ENCODE measurements at places on chromosomes 3 and 15. TPM values are rescaled to one million over a fixed set of nuclear protein-coding genes. Genes with fewer than 3 reads are reported as not detected.

- DNase-seq: no peak
Observed at GRCh38 chr15:34217587-34218225, 7.1 kb upstream of the EMC4 start.

DNA sequence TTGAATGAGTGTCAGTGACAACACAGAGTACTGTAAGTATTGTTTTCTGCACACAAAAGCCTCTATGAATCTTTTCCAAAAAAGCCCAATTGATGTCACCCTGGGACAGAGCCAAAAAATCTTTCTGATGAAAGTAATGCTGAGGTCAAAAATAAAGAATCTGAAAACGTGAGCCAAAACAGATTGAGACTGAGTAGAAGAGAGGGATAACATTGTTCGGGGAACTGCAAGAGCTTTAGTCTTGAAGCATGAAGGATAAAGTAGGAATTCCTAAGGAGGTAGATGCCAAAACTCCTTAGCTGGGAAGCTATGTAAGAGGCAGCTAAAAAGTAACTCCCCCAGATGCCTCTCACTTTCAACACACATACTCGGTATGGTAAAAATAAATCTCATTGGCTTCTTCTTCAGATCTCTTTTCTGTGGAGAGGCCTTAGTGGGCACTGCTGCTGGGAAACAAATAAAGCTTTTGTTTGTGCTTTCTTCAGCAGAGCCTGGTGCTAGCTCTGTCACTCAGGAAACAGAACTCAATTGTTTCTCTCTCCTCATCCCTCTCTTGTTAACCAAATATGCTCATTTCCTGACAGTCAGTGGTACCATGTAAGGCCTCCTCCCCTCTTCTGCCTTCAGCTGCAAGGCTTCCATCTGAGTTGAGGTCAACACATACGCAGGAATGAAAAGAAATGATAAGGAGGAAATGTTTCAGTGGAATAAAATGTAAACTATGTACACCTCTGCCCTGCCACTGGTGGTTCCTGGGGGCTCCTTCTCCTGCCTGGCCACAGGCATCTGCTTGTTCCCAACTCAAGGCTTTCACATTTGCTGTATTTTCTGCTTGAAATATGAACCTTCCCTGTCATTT lies 58.1 kb downstream of the CD200 start:
- DNase-seq: no peak

GRCh38 chr3:129596194-129597086 lies 10.0 kb downstream of the PLXND1 start:
- peak; percentile 67 for DNase-seq

DNA sequence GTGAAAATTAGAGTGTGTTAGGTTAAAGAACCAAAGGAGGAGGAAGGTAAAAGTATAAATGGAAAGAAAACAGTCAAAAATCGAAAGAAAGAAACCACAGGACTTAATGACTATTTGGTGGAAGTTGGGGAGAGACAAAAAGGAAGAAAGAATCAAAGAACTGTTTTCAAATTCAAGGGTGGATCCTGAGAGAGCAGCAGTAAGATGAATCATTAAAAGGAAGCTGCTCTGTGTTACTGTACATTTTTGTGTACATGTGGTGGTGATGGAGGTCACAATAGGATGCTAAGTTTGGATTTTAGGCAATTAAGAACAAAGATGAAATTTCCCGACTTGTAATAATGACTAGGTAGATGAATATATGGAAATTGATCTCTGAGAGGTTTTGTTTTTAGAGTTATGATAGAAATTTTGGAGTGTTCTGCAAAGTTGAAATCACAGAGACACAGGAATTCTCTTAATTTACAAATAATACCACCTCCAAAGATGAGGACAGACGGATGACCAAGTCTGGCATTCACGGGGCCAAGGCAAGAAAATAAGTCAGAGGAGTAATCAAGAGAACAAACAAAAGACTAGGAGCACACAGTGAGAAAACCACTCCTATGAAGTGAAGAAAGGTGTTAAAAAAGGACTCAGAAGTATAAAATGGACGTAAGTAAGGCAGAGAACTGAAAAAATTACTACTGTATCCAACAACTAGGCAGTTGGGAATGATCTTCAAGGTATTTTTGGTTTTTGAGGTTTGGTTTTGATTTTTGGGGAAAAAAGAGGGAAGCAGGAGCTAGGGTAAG lies 7.1 kb downstream of the DHX36 start:
- no peak for DNase-seq

DNA sequence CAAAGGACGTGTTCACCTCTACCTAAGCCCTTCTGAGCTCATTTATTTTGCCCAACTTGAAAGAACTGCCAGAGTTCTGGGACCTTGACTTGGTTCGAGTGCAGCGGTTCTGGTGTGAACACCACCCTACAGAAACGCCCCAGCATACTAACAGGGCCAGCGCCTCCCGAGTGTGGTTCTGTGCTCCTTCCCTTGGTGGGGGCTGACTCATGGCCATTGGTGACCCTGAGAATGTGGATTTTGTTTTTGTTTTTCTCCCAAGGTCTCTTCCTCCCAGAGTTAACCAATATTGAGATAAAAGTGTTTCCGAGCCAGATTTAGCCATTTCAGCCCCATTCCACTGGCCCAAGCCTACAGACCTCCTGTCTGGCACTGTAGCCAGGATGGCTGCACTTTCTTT lies 27.9 kb downstream of the SEMA7A start:
- no peak for DNase-seq

GRCh38 chr3:192881159-192881786 lies 36.4 kb downstream of the MB21D2 start:
- DNase-seq: no peak

DNA sequence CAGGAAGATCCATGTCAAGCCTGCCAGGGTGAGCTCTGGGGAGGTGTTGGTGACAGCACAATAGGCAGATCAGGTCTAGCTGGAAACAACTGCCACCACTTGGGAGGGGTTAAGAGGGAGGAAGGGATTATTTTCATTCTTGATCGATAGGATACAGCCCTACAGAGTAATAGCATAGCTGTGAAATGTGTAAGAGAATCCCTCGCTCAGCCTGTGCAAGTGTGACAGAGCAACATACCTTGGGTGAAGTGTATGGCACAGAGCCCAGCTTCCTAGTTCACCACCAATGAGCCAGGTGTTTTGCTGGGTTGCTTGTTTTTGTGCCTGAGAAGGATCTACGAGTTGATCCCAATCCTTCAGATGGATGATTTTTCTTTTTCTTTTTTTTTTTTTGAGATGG lies 9.2 kb upstream of the DCUN1D1 start:
- DNase-seq: no peak

GRCh38 chr3:111073218-111073617 lies 1.6 kb downstream of the NECTIN3 start:
- DNase-seq: no peak

Gene ARNT2
- total RNA-seq: 1.6 TPM

Gene KBTBD13
- total RNA-seq: not detected

Gene SLC2A2
- 0.27 TPM for total RNA-seq

Gene DNASE1L3
- total RNA-seq: 6.2 TPM

Gene TF
- total RNA-seq: 3.2 TPM

Gene PTH1R
- total RNA-seq: 0.69 TPM

Gene LTK
- total RNA-seq: 6.9 TPM
